ENCODE measurements at places on chromosomes 12 and 14. TPM values are rescaled to one million over a fixed set of nuclear protein-coding genes. Genes with fewer than 3 reads are reported as not detected.

The FGD4 gene
- polyA plus RNA-seq, result 13.6 TPM

The IAPP gene
- not detected for polyA plus RNA-seq

The IL23A gene
- polyA plus RNA-seq, result 0.81 TPM

The SELPLG gene
- polyA plus RNA-seq, result 3.3 TPM

The GRIP1 gene
- polyA plus RNA-seq, result 4.5 TPM

Measured in right lung (tissue), 10 donors.